ENCODE measurements at places on chromosomes 2 and 18.

DNA sequence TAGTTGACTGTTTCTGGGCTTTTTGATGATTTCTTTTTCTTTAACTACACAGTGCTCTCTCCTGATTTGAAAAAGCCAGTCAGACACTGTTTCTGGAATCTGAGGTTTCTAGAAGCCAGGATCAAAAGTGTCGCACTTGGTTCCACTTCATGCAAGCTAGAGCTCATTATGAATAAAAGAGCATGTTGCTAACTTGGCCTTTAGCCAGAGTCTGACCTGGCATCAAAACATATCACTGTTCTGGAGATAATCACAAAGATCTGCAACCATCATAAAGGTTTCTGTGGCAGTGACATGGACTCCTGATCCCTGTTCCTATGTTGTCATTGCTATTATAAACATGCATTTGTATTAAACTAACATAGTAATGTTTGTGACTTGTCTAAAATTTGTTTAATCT lies 76.1 kb upstream of the MAPRE2 start:
- no peak for DNase-seq

- DNase-seq = no peak
These were observed 8.3 kb downstream of the MAT2A start for GRCh38 chr2:85547089-85547858.

DNA sequence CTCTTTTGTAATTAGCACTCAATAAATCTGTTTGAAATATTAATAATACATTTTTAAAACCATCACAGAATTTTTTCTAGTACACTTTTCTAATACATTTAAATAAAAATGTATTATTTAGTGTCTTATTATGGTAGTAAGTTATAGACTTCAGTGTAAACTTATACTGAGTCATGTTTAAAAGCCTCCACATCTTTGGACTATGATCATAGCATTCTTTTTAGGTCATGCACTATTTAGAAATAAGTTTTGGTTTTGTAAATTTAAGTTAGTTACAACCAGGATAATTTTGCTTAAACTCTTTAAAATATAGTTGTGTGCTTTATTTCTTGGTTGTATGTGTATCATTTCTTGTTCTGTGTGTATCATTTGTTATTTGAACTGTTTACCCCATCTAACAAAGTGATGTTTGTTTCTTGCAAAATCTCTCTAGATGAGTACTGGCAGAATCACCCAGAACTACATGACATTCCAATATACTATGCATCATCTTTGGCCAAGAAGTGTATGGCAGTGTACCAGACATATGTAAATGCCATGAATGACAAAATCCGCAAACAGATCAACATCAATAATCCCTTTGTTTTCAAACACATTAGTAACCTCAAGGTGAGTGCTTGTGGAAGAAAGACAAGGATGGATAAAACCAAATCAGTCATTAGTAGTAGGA lies 16.7 kb downstream of the CPSF3 start:
- no peak for DNase-seq

GRCh38 chr18:41071826-41072225 lies 883.2 kb upstream of the PIK3C3 start:
- no peak for DNase-seq

- DNase-seq = no peak
These were observed 20.9 kb upstream of the STEAP3 start for GRCh38 chr2:119202610-119203310.

GRCh38 chr2:222941510-222942032 lies 80.7 kb downstream of the ACSL3 start:
- DNase-seq = no peak

DNA sequence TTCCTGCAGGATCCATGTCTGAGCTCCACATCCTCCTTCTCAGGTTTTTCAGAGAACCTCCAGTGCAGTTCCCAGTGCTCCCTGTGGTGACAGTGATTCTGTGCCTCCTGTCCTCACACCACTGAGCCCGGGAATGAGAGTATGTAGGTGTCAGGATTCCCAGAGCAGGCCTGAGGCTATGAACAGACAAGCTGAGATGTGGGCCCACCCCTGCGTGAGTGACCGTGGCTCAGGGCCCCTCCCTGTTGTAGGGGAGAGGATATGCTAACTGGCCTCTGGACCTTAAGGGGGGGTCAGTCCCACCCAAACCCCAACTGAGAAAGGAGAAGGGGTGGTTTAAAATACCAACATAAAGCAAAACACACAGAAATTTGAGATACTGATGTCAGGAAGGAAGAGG lies 104.8 kb upstream of the RAB12 start:
- no peak for DNase-seq

GRCh38 chr2:176096986-176097819 lies 2.4 kb upstream of the HOXD12 start:
- DNase-seq = peak; percentile 77

- no peak for DNase-seq
These were observed 1049.8 kb upstream of the CHAC2 start for GRCh38 chr2:52717836-52718235.

DNA sequence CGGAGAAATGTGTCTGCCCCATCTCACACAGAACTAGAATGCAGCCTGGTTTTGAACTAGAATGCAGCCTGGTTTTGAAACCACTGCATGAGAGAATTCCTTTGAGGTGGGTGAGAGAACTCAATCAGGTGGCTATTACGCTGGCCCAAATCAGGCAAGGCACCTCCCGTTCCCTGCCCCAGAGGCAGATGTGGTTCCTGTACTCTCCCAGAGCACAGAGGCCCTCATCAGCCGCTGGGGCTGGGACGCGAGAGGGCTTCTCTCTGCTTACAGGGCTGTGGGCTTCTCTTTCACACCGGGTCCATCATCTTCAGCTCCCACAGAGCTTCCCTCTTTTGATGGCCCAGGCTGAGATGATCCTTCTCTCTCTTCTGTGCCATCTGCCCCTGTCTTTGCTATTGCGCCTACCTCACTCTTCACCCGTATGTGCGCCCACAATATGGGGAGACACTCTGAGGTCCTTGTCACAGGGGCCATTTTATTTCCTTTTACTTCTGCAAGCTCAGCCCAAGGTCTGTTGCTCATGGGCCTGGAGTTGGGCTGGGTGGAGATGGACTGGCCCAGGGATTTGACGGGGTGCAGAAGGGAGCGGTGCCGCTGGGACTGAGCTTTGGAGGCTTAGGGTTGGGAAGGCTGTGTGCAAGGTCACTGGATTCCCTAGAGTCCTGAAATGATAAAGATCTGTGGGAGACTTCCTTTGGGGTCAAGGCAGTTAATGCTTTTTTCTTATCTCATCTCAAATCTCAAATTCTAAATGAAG lies 84.4 kb upstream of the HS6ST1 start:
- peak; percentile 59 for DNase-seq

GRCh38 chr2:110126906-110127305 lies 11.3 kb upstream of the MALL start:
- no peak for DNase-seq

- DNase-seq = no peak
These were observed 38.4 kb upstream of the FRZB start for GRCh38 chr2:182904844-182905243.

- no peak for DNase-seq
These were observed 251.6 kb downstream of the BCL2 start for GRCh38 chr18:63067939-63068338.

DNA sequence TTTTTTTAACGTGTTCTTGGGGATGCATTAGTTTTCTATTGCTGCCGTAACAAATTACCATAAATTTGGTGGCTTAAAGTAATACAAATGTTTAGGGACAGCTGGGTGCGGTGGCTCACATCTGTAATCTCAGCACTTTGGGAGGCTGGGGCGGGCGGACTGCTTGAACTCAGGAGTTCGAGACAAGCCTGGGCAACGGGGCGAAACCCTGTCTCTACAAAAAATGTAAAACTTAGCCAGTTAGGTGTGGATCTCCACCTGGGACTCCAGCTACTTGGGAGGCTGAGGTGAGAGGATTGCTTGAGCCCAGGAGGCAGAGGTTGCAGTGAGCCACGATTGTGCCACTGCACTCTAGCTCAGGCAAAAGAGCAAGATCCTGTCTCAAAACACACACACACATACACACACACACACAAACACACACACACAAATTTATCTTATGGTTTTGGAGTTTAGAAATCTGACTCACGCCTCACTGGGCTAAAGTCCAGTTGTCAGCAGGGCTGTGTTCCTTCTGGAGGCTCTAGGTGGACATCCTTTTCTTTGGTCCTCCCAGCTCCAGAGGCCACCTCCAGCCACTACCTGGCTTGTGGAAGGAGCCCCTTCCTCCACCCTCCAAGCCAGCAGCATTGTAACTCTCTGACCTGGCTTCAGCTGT lies 76.1 kb downstream of the SEPTIN10 start:
- no peak for DNase-seq

DNA sequence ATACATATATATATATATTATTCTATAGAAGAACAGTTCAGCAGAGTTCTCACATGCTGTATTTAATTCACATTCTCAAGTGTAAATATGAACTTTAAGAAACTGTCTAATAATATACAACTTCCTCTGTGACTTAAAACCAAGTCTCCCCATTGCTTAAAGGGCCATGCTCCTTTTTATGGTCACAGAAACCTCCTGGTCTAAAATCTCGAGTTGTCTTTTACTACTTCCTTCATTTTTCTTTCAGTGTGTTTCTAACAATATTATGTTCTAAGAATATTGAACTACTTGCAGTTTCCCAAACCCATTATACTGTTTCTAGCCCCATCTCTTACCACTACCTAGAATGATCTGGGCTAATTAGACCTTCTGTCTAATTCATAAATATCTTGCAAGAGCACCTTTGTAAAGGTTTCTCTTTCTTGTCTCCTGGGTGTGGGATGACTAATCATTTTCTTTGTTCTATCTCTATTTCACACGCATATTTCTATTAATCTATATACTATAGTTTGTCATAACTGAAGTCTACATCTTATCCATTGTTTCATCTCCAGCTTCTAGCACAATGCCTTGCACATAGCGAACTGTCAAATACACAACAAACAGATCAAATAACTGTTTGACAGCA lies 48.8 kb downstream of the ERBB4 start:
- DNase-seq = no peak

GRCh38 chr2:43070030-43070429 lies 156.4 kb downstream of the ZFP36L2 start:
- DNase-seq = no peak

Measured in WERI-Rb-1 (cell line).